ENCODE measurements at places on chromosomes 11 and 22.

GRCh38 chr11:78226684-78227680 lies 38.3 kb downstream of the USP35 start:
- peak; percentile 81 for DNase-seq

GRCh38 chr11:127733552-127733951 lies 733.0 kb upstream of the KIRREL3 start:
- no peak for DNase-seq

DNA sequence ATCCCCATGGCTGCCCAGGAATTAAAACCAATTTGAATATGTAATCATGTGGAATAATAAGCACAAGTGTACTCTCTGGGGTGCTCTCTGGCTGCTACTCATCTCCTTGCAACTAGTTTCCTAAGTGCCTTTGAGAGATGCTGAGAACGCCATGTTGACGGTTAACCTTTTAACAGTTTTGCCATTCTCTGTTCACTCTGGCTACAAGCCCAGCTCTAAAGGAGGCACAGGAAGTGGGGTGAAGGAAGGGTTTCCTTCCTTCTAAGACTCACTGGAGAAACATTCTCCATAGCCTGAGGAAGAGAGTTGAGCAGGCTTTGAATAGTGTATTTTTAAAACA lies 122.0 kb upstream of the ZC3H12C start:
- peak; percentile 45 for DNase-seq

- peak; percentile 18 for DNase-seq
Observed at GRCh38 chr11:74770456-74770855, 21.8 kb downstream of the RNF169 start.

GRCh38 chr11:85182441-85183387 lies 444.4 kb downstream of the DLG2 start:
- DNase-seq = peak; percentile 44

- DNase-seq = no peak
Observed at GRCh38 chr11:2952290-2952689, 23.1 kb upstream of the PHLDA2 start.

- no peak for DNase-seq
Observed at GRCh38 chr11:6237266-6237665, 1.6 kb upstream of the CNGA4 start.
